ENCODE measurements at places on chromosomes 4 and X. TPM values are rescaled to one million over a fixed set of nuclear protein-coding genes. Genes with fewer than 3 reads are reported as not detected.

Gene NDUFA1
- 66.2 TPM for total RNA-seq

Gene AMBN
- not detected for total RNA-seq

Gene RBM46
- total RNA-seq, result not detected

Gene ERCC6L
- 16.9 TPM for total RNA-seq

Gene F8
- total RNA-seq, result 1.0 TPM

Gene ZNF732
- 1.6 TPM for total RNA-seq
